ENCODE measurements at places on chromosomes 4 and X.

GRCh38 chr4:25993395-25994185 is 79.6 kb downstream of the SMIM20 start:
- no peak for DNase-seq

DNA sequence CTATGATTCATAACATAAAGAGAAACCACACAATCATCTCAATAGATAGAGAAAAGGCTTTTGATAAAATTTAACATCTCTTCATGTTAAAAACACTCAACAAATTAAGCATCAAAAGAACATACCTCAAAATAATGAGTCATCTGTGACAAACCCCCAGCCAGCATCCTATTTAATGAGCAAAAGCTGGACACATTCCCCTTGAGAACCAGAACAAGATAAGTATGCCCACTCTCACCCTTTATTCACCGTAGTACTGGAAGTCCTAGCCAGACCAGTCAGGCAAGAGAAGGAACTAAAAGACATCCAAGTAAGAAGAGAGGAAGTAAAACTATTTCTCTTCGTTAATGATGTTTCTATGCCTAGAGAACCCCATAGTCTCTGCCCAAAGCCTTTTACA is 507.2 kb downstream of the PABPC4L start:
- no peak for DNase-seq

GRCh38 chr4:16034010-16034748 is 49.6 kb downstream of the PROM1 start:
- no peak for DNase-seq

DNA sequence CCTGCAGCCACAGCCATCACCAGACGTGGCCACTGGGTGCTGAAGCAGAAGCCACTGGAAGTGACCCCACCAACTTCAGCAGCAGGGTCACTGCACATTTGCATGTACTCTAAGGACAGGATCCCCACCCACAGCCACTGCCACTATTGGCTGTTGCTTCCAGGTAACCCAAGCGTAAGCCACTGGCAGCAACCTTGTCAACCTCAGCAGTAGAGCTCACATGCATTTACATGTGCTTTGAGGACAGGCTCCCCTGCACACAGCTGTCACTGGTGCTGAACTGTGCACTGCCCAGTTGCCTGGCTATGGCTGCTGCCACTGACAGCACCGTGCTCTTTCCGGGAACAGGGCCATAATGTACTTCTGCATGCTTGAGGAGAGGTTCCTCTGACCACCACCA is 332.4 kb upstream of the DMD start:
- DNase-seq = no peak

DNA sequence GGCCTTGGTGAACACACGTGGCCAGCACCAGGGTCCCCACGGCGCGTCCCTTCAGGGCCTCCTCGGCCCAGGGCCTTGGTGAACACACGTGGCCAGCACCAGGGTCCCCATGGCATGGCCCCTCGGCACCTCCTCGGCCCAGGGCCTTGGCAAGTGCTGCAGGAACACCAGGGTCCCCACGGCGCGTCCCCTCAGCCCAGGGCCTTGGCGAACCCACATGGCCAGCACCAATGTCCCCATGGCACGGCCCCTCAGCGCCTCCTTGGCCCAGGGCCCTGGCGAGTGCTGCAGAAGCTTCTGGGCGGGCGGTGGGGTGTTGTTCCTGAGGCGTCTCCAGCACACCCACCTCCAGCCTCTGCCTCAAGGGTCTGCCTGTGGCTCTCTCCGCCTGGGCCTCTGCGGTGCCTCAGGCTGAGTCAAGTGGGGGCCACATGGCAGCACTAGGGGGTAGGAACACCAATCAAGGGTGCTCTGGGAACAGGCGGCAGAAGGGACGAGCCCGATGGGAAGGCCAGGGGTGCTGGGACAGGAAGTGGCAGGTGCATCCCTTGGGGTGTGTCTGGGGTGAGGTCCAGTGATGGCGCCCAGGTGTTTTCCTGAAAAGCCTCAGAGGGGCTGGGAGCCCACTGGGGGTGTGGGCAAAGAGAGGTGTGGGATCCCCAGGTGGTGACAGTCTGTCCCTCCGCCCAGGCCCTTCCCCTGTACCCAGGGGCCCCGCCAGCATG is 41.8 kb upstream of the CPLX1 start:
- DNase-seq = no peak

- DNase-seq = no peak
Measured at GRCh38 chrX:69150281-69150960, 14.8 kb downstream of the PJA1 start.

GRCh38 chr4:155106629-155107028 is 101.8 kb upstream of the NPY2R start:
- no peak for DNase-seq

DNA sequence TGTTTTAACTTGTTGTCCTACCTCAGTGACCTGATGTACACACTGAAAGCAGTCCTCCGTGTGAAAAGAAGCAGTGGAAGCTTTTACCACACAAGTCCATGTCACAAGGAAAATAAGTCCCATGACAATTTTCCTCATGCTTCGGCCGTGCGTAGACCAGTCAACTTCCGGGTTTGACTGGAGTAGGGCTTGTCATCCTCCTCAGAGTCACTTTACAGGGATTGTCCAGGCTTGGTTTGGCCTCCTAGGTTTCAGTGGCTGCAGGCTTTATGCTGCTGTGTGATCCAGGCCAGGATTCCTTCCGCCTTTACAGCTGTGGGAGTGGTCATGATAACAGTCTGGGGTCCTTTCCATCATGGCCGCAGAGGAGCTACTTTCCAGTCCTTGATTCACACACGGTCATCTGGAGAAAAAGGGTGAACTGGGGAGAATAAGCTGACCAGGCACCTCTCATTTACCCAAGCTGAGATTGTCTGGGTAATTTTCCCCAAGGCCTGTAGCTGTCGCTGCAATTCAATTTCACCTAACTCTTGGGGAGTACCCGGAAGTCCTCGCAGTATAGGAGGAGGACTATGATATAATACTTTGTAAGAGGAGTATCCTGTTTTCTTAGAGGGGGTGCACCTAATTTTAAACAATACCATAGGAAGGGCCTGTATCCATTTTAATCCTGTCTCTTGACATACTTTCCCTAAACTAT is 206.1 kb upstream of the KLF8 start:
- DNase-seq = no peak

- no peak for DNase-seq
Measured at GRCh38 chrX:57282568-57282967, 3.9 kb upstream of the FAAH2 start.

Data from NCI-H774 (cell line).